Effector memory CD8-positive, alpha-beta T cell (primary cell): ENCODE measurements at places on chromosomes 13 and 19.

- no peak for DNase-seq
These were observed 6.5 kb upstream of the FKRP start for GRCh38 chr19:46739290-46739771.

DNA sequence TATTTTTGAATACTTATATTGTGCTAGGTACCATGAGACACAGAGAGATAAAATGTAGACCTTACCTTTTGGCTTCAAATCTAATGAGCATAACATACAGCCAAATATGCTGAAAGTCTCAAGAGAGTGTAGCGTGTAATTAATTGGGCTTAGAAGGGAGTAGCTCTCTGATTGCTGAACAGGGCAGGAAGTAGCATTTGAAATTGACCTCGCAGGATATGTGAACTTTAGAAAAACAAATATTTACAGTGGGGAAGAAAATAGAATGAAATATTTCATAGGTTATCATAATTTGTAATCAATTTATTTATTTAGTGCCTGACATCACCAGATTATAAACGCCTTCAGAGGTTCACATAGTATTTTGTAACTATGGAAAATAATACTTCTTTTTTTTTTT lies 327.1 kb downstream of the RFC3 start:
- DNase-seq: no peak

DNA sequence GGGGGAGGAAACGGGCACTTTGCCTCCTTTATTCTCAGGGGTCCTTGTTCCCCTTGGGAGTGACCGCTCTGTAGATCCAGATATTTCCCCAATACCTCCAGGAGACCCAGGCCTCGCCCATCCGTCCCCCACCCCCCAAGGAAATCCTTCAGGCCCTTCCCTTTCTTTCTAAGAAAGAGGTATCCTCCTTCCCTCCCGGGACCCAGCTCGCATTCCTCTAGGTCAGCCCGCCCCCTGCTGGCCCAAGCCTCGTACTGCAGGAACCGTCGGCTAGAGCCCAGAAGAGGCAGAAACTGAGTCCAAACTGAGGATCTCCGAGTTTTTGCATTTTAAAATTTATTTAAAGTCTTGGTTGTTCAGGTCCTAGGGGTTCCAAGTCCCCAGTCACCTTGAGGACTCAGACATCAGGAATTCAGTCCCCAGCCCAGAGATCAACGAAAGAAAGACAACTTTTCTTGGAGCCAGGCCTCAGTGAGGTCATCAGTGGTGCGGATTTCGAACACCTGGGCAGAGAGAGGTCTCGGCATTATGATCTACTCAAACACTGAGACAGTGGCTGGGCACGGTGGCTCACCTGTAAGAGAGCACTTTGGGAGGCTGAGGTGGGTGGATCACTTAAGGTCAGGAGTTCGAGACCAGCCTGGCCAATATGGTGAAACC lies 7.5 kb upstream of the LRFN1 start:
- DNase-seq: peak; percentile 84

- DNase-seq: no peak
These were observed 206.9 kb downstream of the GGACT start for GRCh38 chr13:100381595-100382224.

DNA sequence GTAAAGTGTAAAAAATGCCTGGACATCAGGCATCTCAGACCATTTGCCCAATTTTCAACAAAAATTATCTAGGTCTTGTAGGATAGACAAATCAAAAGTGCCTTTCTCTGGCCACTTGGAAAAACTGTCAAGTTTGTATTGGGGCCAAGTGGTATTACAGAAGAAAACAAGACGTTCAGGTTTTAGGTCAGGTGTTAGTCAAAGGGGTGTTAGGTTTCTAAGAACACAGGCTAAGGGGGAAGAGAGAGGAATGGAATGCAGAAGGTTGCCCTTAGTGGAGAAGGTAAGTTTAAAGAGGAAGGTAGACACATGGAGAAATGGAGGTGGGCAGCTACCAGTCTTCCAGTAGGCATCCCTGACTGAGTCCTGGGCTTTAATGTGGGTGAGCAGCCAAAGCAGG lies 19.9 kb upstream of the ZNF561 start:
- no peak for DNase-seq

DNA sequence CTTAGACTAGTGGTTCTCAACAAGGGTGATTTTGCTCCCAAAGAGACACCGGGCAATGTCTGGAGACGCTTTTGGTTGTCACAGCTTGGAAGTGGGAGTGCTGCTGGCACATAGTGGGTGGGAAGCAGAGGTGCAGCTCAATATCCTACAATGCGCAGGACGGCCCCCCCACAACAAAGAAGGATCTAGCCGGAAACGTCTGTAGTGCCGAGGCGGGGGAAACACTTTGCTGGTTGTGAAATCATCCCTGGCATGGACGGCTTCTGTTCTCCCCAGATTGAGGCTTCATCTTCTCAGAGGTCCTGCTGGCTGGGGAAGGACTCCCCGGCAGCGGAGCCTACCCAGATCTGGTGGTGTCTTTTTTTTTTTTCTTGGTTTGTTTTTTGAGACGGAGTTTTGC lies 13.4 kb upstream of the SYT5 start:
- DNase-seq: no peak

GRCh38 chr19:49579193-49579592 lies 1.2 kb downstream of the NOSIP start:
- DNase-seq: no peak

- DNase-seq: no peak
These were observed 2.5 kb downstream of the COX6B2 start for GRCh38 chr19:55352040-55352439.

DNA sequence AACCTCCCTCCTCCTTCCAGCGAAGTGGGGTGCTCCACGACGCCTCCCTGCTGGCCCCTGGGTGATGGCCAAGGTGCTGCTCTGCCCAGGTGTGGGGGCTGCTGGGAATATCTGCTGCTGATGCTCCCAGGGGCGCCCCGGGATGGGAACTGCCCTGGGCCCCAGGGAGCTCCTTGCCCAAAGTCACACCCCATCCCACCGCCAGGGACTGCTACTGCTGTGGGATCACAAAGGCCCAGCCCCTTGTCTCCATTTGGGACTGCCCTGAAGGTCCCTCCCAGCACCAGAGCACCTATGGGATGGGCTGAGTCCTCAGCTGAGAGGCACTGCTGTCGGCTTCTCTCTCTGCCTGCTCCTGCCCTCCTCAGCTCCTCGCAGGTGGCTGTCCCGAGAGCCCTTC lies 19.0 kb downstream of the CHST8 start:
- no peak for DNase-seq

GRCh38 chr13:81714513-81714912 lies 1373.6 kb upstream of the SPRY2 start:
- no peak for DNase-seq

DNA sequence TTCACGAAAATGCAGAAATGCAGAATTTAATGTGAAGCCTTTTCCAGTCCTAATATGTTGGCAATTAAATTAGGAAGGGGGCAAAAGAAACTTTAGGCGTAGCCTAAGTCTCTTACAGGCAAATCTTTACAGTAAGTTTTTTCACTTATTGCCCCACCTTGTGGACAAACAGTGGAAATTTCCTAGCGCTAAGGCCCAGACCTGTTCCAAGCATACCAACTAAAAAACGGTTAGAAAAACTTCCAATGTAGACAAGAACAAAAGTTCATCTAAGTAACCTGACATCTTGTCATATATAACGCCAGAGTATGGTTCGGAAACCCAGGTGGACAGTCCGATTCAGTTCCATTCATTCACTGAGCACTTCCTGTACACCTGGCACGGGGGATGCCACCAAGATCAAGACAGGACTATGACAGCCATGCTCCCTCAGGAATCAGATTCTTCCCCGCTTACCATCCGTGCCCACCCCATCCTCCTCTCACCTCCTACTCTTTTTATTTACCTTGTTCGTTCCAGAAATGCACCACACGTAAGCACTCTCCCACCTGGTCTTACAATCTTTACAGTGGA lies 4.9 kb downstream of the ZAR1L start:
- DNase-seq: peak; percentile 11

- no peak for DNase-seq
These were observed 222.5 kb downstream of the OXGR1 start for GRCh38 chr13:96771486-96772367.

DNA sequence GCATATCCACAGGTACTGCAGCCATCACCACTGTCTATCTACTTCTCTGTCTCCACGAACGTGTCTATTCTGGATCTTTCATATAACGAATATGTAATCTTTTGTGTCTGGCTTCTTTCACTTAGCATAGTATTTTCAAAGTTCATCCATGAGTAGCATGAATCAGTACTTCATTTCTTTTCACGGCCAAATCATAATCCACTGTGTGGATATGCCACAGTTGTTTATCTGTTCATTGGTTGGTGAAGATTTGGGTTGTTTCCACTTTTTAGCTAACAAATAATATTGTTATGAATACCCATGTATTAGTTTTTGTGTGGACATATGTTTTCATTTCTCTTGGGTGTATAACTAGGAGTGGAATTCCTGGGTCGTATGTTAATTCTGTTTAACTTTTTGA lies 14.4 kb downstream of the RGCC start:
- DNase-seq: no peak

GRCh38 chr19:7756258-7756657 lies 6.8 kb upstream of the CLEC4M start:
- DNase-seq: no peak

DNA sequence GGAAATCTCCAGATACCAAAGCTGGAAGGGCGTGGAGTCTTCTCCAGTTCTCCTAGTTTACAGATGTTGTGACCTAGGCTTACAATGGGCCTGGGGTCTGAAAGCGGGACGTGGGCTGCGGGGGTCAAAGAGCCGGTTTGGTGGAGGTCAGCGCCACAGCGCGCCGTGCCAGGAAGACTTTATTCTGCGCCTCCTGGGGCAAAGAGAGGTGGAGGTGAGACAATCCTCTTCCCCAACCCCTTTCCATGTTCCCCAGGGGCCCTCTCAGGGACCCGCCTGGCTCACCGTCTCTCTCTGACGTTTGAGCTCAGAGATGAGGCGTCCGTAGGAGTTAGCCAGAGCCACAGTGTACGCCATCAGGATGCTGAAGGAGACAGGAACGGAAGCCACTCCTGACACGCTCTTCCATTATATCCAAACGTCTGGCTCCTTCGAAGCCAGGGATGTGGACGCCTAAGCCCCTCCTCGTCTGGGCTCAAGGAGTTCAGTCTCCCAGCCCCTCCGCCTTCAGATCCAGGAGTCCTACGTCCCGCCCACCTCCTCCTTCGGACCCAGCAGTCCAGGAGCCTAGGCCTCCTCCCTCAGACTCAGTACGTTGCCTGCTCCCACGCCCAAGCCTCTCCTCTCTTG lies 776 bp upstream of the LENG1 start:
- DNase-seq: no peak

DNA sequence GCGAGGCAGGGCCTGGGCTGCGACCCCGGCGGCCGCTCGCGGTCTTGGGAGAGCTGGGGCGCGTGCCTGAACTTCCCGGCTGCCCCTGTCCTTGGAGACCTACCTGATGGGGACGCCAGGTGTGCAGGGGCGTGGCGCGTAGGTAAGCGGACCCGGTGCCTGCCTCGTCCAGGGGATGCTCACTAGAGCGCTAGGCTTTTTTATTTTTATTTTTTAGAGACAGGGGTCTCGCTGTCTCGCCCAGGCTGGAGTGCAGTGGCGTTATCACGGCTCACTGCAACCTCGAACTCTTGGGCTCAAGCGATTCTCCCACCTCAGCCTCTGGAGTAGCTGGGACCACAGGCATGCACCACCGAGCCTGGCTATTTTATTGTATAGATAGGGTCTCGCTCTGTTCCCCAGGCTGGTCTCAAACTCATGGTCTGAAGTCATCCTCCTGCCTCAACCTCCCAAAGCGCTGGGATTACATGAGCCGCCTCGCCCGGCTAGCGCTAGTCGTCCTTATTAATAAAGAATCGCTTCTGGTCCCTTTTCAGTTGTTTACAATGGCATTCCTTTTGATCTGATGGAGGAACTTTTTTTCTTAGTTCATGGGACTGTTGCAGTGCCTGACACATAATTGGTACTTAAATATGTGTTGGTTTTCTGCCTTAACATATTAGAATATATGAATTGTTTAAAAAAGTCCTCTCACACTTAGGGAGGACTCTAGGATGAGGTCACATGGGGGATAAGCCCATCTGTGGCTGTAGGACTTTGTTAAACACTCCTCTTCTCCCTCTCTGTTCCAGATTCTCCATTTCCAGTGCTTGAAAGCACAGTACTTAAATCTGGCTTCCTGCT lies 812 bp downstream of the DPY19L3 start:
- no peak for DNase-seq

- DNase-seq: no peak
These were observed 1574.4 kb upstream of the PRR20A start for GRCh38 chr13:55566334-55566733.

DNA sequence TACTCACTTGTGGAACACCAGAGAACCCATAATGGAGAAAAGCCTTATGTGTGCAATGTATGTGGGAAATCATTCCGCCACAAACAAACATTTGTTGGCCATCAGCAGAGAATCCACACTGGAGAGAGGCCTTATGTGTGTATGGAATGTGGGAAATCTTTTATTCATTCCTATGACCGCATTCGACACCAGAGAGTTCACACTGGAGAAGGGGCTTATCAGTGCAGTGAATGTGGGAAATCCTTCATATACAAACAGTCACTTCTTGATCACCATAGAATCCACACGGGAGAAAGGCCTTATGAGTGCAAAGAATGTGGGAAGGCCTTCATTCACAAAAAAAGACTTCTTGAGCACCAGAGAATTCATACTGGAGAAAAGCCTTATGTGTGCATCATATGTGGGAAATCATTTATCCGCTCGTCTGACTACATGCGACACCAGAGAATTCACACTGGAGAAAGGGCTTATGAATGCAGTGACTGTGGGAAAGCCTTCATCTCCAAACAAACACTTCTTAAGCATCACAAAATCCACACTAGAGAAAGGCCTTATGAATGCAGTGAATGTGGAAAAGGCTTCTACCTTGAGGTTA lies 10.9 kb downstream of the ZNF549 start:
- no peak for DNase-seq

DNA sequence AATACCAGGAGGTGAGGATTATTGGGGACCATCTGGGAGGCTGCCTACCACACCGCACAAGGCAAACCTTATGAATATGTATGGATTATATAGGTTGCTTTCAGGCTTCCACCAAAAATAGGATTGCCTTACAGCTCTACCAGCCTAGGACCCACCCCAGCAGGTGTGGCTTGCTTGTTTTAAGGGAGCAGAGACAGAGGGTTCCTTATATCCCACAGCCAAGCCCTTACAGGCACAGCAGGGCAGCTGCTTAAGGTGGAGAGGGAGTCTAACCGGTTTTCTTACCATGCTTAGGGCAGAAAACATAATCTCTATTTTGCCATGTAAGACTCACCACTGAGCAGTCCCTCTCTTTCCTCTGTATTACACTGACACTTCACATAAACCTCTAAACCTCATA lies 16.1 kb upstream of the TTYH1 start:
- DNase-seq: no peak

- DNase-seq: no peak
These were observed 25.3 kb upstream of the ZSCAN18 start for GRCh38 chr19:58123354-58123753.
